ENCODE measurements at places on chromosomes 11 and 22. TPM values are rescaled to one million over a fixed set of nuclear protein-coding genes. Genes with fewer than 3 reads are reported as not detected.

GRCh38 chr11:67483831-67484665, 1.2 kb downstream of the AIP start:
- H3K36me3 ChIP-seq = peaks cover 21% of the 10 kb centered on the region
- peak overlapping the region; percentile 57 for H3K4me3 ChIP-seq
- no peaks in the 10 kb centered on the region for H3K27me3 ChIP-seq
- no peak overlapping the region for H3K27ac ChIP-seq
- H3K4me1 ChIP-seq = peaks cover 41% of the 10 kb centered on the region

- no peaks in the 10 kb centered on the region for H3K4me1 ChIP-seq
- no peak for DNase-seq
- H3K36me3 ChIP-seq = peaks cover 51% of the 10 kb centered on the region
- H3K27ac ChIP-seq = peak overlapping the region; percentile 95
Measured at GRCh38 chr22:37990301-37990700, 5.9 kb upstream of the SOX10 start.

The OR8D4 gene
- total RNA-seq = not detected

The TSPAN18 gene
- total RNA-seq = 6.7 TPM

The POU2AF1 gene
- not detected for total RNA-seq

The FUT4 gene
- total RNA-seq = 11.0 TPM

The OR5B21 gene
- not detected for total RNA-seq

All from tibial nerve (tissue), 4 donors.